NCI-H2029 treated with DMSO at 0.1 percent for 48 hours (cell line): ENCODE measurements at places on chromosomes 3 and 15.

GRCh38 chr3:122760453-122761271 lies 33.0 kb downstream of the HSPBAP1 start:
- no peak for DNase-seq

DNA sequence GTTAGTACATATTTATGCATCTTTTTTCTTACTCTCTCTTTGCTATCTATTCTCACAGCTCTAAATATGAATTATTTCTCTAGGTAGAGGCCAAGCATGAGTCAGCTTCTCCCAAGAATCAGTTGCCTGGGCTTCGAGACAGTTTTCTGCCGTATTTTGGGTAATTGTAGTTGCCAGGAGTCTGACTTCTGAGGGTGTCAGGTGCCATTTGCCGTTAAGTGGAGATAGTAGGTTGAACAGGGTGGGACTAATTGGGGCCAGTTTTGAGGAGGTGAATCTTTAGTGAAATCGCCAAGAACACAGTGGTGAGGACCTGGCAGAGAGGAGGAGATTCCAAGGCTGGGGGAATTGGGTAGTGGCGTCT lies 7.8 kb upstream of the NRROS start:
- no peak for DNase-seq

- DNase-seq, result peak; percentile 86
Measured at GRCh38 chr3:11643605-11644087, at the start of gene VGLL4. Gene VGLL4, minus strand, starts transcription at chr3:11643915. Its CDS starts 397 bp downstream, at chr3:11643518.

- DNase-seq, result peak; percentile 73
Measured at GRCh38 chr15:85443593-85444087, 63.2 kb downstream of the AKAP13 start.

DNA sequence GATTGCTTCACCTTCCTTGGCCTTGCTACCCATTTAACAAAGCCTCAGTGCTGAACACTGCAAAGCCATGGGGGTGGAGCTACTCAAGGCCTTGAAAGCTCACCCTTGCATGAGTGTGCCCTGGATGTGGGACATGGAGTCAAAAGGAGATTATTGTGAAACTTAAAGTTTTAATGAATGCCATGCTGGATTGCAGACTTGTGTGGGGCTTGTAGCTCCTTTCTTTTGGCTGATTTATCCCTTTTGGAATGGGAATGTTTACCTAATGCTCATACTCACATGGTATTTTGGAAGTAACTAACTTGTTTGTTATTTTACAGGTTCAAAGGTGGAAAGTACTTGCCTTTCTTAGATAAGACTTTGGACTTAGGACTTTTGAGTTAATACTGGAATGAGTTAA lies 538.5 kb upstream of the NECTIN3 start:
- DNase-seq, result no peak

GRCh38 chr3:133137042-133137996 lies 99.1 kb downstream of the TMEM108 start:
- no peak for DNase-seq

DNA sequence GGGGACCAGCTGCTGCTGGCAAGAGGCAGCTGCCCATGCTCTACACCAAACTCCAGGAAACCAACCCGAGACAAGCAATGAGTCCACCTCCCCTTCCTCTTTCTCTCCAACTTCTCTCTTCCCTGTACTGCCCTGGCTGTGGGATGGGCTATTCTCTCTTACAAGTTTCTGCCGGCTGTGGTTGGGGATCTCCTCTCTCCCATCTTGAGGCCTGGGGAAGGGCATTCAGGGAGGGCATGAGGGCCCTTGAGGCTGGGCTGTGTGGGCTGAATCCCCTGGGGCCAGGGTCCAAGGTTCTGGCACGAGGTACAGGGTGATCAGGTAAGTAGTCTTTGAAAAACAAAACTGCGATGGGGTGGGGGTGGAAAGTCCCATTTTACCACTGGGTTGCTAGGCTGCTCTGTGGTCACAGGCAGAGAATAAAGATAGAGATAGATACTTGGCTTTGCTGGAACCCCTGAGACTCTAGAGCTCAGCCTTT lies 32.3 kb upstream of the CTSH start:
- no peak for DNase-seq

- no peak for DNase-seq
Measured at GRCh38 chr3:71392251-71392650, 191.3 kb downstream of the FOXP1 start.

- no peak for DNase-seq
Measured at GRCh38 chr3:145450018-145450682, 710.8 kb downstream of the PLOD2 start.

DNA sequence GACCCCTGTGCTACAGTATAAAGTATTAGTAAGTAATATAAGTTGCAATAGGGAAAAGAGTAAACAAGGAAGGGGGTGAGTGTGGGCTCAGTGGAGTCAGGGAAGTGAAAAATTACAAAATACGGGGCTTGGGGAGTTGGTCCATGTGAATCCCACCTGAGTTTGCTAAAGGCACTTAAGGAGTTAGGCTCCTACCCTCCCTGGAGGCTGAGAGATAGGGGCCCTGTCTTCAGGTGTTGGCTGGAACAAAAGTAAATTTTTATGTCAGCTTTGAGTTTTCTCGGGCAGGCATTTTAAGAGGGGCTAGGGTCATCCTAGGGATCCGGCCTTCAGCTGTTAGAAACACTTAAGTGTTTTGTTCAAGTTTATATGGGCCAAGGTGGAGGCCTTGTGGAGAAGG lies 8.2 kb downstream of the TRPC1 start:
- DNase-seq, result no peak

DNA sequence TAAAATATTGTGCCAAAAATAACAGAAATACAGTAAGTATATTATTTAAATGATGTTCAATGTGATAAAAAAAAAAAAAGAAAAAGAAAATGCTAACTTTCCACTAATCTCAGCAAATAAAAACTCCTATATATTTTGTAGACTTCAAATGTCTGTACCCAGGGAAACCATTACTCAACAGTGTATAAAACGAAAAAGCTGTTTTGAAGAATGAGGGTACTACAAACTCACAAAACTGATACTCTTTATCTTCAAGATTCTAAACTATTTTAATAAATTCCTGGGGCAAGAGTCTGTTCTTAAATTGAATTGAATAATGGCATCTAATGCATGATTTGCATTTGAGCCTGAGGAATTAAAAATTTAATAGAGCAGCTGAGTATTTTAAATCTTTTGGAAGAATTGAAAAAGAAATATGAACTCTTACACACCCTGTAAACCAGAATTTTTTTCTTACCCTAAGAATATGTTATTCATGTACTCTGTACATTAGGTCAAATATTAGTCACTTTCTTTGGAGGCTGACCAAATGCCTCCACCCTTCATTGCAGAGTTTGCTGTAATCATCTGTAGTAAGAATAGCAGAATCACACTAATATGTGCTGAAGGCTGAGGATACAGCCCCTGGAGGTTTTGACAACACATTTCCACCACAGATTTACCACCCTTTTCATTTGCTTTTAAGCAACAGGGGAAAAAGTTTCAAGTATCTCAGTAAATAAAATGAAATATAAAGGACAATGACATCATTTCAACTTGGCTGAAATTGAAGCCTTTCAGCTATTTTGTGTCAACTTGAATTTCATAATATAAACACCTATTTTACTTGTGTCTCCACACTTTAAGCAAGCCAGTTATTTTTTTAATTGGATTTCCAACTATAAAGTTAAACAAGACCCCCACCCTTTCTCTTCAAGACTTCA lies 79.7 kb downstream of the FBN1 start:
- DNase-seq, result no peak

- no peak for DNase-seq
Measured at GRCh38 chr3:77186728-77187127, 146.8 kb downstream of the ROBO2 start.

GRCh38 chr3:52093756-52094545 lies 37.6 kb upstream of the DUSP7 start:
- no peak for DNase-seq

DNA sequence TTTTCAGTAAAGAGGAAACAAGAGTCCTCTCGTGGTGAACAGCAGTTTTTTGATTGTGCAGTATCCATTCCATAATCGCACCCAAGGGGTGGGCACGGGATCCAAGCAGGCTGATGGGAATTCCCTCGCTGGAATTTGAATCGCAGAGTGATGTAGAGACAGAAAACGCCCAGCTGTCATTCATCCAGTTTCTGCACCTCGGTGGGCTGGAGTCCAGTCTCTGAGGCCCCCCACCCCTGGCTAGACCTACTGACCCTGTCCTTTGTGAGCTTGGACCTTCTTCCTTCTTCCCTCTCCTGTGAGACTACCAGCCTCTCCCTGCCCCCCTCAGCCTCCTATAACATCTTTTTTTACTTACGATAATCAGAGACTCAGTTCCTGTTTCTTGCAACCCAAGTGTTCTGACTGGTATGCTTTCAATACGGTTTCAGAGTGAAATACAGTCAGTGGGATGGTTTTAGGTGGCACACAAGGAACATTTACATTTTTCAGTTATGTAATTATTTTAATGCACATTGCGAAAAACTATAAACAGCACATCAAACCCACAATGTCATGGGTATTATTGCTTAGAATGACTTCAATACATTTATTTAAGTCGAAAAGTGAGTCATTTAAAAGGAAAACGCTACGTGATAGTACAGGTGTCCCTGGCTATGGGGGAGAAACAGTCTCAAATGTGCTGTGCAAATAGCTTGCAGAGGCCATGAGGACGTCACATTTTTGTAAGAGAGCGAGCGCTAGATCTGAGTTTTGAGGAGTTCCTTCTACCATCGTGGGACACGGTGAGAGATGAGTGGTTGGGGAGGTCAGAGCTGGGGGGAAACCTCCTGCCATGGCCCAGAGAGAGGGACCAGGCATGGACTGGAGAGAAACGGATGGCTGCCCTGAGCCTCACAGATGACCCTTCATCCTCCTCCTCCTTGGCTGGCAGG lies 37.5 kb upstream of the CHST2 start:
- no peak for DNase-seq

DNA sequence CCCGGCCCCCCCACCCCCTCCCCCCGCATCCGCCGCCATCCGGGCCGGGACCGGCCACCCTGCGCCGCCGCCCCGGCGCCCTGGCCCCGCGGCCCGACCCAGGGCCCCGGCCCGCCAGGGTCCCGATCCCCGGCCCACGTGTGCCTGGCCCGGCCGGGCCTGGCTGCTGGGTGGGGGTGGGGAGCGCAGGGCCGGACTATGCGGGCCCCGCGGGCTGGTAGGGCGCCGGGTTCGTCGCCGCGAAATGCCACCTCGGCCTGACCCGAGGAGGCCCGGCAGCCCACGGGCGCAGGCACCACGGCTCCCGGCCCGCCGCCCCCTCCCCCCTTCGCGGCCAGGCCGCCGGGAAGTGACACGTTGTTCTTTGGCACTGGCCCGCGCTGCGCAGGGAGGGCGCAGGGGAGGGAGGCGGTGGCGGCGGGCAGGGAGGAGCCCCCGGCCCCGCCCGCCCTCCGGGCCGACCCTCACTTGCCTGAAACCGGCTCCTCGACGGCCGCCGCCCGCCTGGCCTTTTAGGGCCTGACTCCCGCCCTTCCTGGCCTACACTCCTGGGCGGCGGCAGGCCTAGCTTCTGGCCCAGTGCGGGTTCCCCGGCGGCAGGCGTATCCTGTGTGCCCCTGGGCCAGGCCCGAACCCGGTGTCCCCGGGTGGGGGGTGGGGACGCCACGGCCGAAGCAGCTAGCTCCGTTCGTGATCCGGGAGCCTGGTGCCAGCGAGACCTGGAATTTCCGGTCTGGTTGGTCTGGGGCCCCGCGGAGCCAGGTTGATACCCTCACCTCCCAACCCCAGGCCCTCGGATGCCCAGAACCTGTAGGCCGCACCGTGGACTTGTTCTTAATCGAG lies 515 bp downstream of the EIF4G1 start:
- no peak for DNase-seq

- DNase-seq, result no peak
Measured at GRCh38 chr15:76418352-76419140, 82.0 kb downstream of the ISL2 start.

GRCh38 chr3:44862226-44862637 lies 520 bp downstream of the TMEM42 start:
- DNase-seq, result no peak

GRCh38 chr3:102980355-102980696 lies 545.5 kb downstream of the ZPLD1 start:
- no peak for DNase-seq

GRCh38 chr3:184508938-184509337 lies 52.6 kb upstream of the EPHB3 start:
- DNase-seq, result no peak

DNA sequence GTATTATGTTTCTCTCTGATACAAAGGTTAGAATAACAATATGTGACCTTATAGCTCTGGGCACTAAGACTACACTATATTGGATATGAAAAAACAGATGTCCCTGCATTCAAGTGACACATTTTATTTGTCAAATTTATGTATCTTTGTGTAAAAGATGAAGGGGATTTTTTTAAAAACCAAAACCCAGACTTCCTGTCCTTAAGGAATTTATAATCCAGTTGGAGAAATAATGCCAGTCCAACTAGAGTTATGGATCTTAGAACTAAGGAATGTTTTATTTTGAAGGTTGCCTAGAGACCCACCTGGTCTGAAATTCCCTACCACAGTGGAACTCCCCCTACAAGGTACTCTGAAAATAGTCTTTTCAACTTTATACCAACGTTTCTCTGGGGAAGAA lies 33.3 kb upstream of the PIK3CB start:
- no peak for DNase-seq

DNA sequence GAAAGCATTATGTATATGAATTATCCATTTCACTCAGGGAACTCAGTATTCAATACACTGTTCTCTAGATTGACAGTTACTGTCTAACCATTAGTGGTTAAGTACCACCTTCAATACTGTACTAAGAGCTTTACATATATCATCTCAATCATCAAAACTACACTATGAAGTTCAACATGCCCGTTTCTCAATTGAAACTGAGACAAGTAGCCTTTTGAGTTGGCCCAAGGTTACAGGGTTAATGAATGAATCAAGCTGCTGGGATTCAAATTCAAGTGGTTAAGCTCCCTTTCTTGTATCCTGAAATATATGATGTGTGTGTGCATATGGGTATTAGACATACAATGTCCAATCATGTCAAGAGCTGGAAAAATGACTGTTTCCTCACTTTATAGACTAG lies 5.8 kb downstream of the TASOR start:
- no peak for DNase-seq

DNA sequence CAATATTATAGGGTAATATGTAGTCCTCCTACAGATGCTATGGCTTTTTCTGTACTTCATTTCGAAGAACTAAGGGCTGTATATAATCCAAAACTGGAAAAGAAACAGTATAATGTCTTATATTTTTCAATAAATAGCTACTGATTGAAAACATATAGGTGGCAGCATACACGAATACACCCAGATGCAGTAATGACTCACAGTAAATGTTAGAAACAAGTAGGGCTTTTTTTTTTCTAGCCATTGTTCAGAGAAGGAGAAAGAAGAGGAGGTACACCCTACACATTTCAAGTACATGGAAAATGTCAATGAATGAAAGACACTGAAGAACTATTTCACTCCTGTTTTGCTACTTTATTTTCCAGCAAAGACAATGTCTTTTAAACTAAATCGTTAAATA lies 9.4 kb downstream of the DAZL start:
- no peak for DNase-seq
